ENCODE measurements at places on chromosomes 11 and 22. TPM values are rescaled to one million over a fixed set of nuclear protein-coding genes. Genes with fewer than 3 reads are reported as not detected.

APOL4 gene
- total RNA-seq: not detected

TIMP3 gene
- 1.3 TPM for total RNA-seq

SUSD2 gene
- total RNA-seq: 62.5 TPM

YPEL1 gene
- 0.31 TPM for total RNA-seq

ISX gene
- not detected for total RNA-seq

MIAT gene
- 0.27 TPM for total RNA-seq

SELENOM gene
- total RNA-seq: 71.9 TPM

C11orf86 gene
- total RNA-seq: 44.1 TPM

TOM1 gene
- total RNA-seq: 12.0 TPM

ADAMTS8 gene
- 1.1 TPM for total RNA-seq

ANO3 gene
- total RNA-seq: not detected

HTR3B gene
- total RNA-seq: not detected

TTLL1 gene
- 2.1 TPM for total RNA-seq

LIF gene
- total RNA-seq: 20.1 TPM

DCHS1 gene
- total RNA-seq: 0.07 TPM

IL18 gene
- 97.1 TPM for total RNA-seq
